ENCODE measurements at places on chromosomes 5 and 9. TPM values are rescaled to one million over a fixed set of nuclear protein-coding genes. Genes with fewer than 3 reads are reported as not detected.

GPR21 gene
- 0.66 TPM for polyA plus RNA-seq

PDZD2 gene
- polyA plus RNA-seq: 19.9 TPM

DMAC1 gene
- 82.1 TPM for polyA plus RNA-seq

PCDHGA11 gene
- 5.1 TPM for polyA plus RNA-seq

MEIKIN gene
- polyA plus RNA-seq: not detected

ANKRD18B gene
- polyA plus RNA-seq: 1.2 TPM

ZNG1C gene
- polyA plus RNA-seq: 21.0 TPM

GRCh38 chr5:169219351-169219750 lies 81.6 kb downstream of the SLIT3 start:
- DNase-seq: no peak

DNA sequence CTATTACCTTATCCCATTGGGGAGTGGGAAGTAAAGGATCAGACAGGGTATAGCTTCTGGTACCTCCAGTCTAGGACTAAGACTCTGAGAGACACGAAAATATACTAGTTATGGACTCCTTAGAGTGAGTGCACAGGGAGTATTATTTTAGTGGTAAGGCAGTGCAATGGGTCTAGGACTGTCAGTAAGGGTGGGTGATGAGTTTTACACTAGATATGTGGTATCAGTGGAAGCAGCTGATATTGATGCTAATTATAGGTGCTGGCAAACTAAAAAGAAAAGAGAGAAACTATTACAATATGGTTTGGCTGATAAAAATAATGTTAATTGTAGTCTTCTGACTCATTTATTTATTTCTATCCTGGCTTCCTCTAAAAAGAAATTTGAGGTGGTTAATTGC lies 118.6 kb downstream of the UNC13B start:
- no peak for DNase-seq

DNA sequence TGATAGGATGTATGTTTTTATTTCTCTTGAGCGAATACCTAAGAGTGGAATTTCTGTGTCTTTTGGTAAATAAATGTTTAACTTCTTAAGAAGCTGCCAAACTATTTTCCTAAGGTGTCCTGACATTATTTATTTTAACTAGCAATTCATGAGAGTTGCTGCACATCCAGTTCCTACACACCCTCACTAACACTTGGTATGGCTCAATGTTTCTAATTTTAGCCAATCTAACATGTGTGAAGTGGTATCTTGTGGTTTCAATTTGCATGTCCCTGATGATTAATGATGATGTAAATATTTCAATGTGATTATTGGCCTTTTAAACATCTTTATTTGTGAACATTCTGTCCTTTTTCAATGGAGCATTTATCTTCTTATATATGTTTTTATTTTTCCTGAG lies 2095.5 kb upstream of the C9orf72 start:
- no peak for DNase-seq

GRCh38 chr5:80143491-80143890 lies 108.3 kb downstream of the THBS4 start:
- DNase-seq: no peak

GRCh38 chr5:131528682-131529081 lies 106.3 kb downstream of the RAPGEF6 start:
- no peak for DNase-seq

DNA sequence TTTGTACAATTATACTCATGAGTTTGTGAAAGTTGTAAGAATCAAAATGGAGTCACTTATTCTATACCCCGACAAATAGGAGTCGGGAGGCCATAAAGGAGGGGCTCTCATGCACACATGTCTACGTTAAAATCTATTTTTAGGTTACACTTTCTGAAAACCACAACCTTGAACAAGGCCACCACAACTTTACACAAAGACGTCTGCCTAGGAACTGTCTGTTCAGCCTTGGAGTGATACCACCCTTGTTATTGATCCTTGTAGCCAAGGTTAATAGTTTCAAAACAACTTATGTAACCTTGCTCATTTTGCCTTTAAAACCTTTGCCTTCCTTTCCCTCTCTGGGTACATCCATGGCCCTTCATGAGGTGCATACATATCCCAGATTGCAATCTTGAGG lies 4.1 kb upstream of the NDFIP1 start:
- DNase-seq: no peak

GRCh38 chr5:134975078-134975715 lies 7.5 kb downstream of the CATSPER3 start:
- no peak for DNase-seq

- DNase-seq: peak; percentile 36
These were observed 567 bp upstream of the SPIN1 start for GRCh38 chr9:88387552-88388202.
